ENCODE measurements at places on chromosomes 5 and 9.

- no peak for DNase-seq
Measured at GRCh38 chr5:140550147-140551079, 3.0 kb downstream of the EIF4EBP3 start.

- DNase-seq = no peak
Measured at GRCh38 chr5:76771705-76772405, 47.0 kb upstream of the F2RL1 start.

DNA sequence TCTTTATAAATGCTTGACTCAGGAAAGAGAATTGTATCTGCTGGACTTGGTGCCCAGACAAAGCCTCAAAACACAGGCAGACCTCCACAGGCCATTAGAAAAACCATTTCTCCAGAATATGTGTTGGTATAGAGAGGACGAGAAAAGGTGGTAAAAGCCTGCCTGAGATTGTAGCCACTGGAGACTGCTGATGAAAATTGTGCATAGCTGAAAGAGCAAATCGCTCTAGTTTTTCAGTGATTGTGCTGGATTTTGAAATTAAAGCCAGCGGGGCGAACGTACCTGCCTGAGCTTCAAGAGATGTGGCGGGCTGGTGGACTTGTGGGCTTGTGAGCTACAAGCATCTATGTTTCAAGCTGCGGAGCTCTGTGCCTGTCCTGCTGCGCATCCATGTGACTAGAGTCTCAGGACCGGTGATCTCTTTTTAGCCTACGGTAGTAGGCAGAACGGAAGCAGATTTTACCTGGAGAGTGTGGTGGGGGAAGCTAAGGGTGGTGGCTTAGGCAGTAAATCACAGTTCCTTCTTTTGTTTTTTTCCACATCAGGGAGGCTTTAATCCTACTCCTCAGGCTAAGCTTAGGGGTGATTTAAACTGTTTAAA lies 193.6 kb downstream of the SREK1 start:
- no peak for DNase-seq

- no peak for DNase-seq
Measured at GRCh38 chr5:155254399-155254798, 240.8 kb downstream of the KIF4B start.

DNA sequence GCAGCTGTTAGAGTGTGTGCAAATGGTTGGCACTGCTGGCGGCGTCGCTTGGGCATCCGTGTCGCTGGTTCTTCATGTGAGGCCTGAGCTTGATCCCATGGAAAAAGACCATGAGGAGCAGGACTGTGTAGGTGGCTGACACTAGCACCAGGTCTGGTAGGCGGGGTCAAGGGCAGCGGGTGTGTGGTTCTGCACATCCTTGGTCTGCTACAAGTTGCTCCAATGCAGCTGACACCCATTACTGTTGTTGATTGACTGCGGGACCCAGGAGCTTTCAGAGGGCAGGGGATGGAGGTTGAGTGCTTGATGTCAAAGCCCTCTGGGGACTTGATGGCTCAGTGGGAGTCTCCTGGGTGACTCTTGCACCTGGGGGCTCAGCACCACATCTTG lies 29.0 kb upstream of the PITX1 start:
- DNase-seq = no peak

DNA sequence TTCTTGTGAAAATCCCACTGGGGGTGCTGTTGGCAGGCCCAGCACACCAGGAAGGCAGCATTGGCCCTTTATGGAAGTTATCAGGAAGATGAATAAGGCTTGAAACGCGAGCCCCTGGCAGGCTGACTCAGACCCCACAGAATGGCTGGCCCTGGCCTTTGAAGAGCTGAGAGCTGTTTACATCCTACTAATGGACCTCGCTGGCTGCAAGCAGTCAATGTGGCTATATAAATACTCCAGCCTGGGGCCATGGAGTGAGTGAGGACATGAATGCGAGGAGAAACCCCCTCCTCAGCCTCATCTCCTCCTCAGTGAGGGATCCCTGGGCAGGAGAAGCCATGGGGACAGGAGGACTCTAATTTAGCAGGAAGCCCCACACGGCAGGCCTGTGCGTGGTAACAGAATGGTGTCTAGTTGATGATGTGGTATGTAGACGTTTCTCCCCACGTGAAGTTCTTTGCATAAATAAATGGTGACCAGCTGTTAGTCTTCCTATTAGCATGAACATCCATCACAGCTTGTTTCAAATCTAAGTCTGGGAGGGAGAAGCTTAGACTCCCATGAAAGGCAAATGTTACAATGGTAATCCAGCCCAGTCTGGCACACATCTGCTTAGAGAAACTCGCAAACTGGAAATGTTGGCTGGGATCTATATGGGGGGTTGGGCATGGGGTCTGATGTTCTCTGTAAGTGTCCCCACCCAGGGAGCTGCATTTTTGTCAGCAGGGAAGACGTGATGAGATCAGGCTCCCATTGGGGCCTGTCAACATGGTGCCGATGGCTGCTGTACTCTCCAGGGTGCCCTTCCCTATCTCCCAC lies 175.1 kb upstream of the PITX1 start:
- DNase-seq = peak; percentile 82

DNA sequence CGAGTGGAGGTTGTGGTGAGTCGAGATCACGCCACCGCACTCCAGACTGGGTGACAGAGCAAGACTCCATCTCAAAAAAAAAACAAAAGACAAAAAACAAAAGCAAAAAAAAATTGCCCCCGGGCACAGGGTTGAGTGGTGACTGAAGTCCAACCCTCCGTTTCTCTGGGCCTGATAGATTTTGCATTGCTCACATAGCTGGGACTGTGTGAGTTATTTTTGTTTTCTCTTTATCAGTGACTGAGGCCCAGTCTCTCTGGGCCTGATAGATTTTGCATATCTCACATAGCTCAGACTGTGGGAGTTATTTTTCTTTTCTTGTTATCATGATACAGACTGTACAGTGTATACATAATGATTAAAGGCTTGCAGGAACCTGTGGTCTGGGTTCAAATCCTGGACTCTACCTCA lies 2.6 kb upstream of the SLC28A3 start:
- no peak for DNase-seq

DNA sequence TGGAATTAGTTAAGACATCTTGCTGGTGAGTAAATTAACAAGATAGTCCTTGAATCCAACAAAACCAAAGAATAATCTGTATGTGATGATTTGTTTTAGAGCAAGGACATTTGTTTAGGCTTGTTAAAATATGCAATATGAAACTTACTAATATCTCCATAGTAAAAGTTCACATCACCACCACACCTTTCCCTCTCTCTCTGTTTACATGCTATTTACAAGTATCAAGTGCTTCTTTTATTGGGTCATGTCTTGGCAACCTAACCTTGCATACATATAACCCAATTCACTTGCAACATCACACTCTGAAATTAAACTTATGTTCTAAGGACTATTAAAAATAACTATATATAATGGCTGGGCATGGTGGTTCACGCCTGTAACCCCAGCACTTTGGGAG lies 161.3 kb downstream of the CCDC192 start:
- DNase-seq = no peak

GRCh38 chr5:5398071-5398470 lies 24.4 kb upstream of the ICE1 start:
- DNase-seq = no peak

DNA sequence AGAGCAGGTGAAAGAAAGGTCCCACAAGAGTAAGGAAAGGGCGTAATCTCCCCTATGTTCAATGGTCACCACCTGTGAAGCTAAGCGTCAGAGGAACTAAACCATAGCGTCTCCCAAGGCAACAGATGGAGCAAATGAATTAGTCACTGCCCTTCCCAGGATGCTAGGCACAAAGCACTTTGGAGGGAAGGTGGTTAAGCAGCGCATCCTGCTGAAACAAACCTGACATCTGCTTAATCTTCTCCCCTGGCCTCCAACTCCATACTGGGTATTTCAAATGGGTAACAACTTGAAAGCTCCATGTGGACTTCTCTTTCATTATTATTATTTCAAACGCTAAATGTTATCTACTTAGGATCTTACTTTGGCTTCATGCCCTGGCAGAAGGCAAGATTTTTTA lies 227.3 kb downstream of the MLLT3 start:
- DNase-seq = no peak

DNA sequence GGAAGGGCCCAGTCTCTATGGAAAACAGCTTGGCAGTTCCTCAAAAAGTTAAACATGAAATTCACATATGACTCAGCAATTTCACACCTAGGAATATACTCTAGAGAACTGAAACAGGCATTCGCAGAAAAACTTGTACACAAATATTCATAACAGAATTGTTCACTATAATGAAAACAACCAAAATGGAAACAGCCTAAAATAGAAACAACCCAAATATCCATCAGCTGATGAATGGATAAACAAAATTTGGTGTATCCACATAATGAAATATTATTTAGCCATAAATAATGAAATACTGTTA lies 4.8 kb upstream of the GPR150 start:
- no peak for DNase-seq

GRCh38 chr9:92947268-92948037 lies at the start of gene FGD3:
Gene FGD3 (plus strand): TSS chr9:92947523. CDS start chr9:92976257, 28,734 bp downstream.
- DNase-seq = no peak

GRCh38 chr5:141960018-141960417 lies 2.0 kb upstream of the PCDH12 start:
- no peak for DNase-seq

DNA sequence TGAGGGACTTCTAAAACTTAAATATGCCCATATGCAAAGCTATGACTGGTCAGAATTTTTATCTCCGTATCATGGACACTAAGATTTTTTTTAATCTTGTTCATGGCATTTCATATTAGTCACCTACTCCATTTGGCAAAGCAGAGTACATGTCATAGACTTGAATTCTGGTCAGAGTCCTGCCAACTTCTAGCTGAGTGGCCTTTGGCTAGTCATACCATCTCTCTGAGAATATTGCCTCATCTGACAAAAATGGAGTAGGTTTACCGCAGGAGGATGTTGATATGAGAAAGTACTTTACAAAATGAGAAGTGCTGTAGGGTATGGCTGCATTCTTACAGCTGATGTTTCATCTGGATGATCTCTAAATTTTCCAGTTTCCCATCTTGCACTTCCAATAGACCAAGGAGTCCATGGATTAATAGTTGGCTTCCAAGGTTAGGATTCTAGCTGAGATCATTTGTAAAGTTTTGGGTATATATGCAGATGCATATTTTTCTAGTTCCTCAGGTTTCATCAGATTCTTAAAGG lies 150.8 kb upstream of the NR3C1 start:
- peak; percentile 67 for DNase-seq

- no peak for DNase-seq
Measured at GRCh38 chr9:90956026-90956810, 154.6 kb downstream of the SYK start.

DNA sequence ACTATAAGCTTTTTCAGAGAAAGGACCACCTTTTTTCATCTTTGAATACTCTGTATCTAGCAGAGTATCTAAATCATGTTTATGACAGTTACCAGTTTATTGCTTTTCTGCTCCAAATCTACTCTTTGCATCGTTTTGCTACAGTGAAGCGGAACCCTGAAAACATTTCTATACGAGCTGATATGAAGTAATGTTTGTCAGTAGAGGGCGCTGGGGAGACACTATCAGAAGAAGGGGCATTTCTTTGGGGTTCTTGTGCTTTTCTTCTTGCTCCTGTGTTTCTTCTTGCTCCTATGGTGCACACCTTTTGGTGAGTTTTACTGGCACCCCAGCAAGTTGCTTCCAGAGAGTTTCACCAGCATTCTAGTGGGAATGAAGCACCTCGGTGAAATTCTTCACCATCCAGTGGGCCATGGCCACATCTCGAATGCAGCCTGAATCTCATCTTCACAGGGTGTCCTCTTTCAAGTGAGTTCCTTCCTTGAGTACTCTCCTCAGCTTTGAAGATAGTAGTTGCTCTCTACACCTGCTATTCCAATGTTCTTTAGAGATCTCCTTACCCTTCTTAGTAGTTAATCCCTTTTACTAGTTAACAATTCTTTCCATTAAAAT lies 98.4 kb downstream of the FGF1 start:
- DNase-seq = peak; percentile 51

- DNase-seq = no peak
Measured at GRCh38 chr5:9721161-9721560, 91.0 kb upstream of the TAS2R1 start.

DNA sequence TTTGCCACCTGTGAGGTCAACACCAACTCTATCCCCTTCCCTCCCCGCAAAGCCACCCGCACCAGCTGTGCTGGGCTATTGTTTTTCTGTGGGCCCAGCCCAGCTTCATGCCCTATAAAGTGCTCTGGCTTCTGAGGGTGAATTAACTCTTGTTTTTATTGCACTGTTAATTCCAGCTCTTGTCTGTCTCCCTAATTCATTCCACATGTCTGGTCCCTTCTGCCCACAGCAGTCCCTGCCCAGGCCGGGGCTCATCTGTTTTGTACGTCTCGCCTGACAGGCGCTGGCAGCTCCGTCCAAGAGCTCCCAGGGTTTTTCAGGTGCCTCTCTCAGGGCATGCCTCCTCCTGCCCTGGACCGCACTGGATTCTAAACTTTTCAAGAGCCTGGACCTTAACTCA lies 118.9 kb downstream of the PDZD2 start:
- no peak for DNase-seq

DNA sequence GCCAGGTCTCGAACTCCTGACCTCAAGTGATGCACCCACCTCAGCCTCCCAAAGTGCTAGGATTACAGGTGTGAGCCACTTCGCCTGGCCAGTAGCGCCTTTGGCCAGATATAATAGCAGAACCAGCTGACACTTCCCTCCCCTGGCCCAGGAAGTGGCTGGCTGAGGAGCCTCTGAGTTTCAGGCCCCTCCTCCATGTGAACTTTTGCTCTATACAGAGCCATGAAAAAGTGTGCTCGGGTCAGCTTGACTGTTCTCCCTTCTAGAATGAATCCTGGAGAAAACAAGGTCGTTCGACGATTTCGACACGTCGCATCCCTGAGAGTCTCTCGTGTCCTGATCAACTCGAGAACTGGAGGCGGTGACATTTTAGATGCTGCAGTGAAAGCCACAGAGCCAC lies 8.6 kb upstream of the ZDHHC12 start:
- DNase-seq = no peak

DNA sequence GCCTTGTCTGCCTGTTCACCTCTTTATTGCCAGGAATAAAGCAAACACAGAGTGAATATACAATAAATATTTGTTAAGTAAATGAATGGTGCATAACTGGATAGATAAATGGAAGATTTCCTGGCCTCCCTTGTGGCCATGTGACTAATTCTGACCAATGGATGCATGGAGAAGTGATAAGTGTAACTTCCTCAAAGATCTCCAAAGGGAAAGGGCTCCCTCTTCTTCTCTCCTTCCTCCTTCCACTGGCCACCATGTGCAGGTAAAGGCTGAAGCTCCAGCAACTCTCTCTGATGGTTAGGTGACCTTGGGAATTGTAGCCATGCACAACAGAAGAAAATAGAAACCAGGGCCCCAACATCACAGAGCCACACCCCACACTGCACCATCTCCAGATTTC lies 174.4 kb downstream of the EBF1 start:
- no peak for DNase-seq

DNA sequence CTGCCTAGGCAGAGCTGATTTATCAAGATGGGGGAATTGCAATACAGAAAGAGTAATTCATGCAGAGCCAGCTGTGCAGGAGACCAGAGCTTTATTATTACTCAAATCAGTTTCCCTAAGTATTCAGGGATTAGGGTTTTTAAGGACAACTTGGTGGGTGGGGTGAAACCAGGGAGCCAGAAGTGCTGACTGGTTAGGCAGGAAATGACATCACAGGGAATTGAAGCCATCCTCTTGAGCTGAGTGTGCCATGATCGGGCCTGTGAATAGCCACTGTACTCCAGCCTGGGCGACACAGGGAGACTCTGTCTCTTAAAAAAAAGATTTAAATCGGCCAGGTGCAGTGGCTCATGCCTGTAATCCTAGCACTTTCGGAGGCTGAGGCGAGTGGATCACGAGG lies 45.3 kb upstream of the CDK5RAP2 start:
- DNase-seq = peak; percentile 58

GRCh38 chr9:36191686-36192085 lies 965 bp downstream of the CLTA start:
- peak; percentile 24 for DNase-seq
